Stimulated activated CD4-positive, alpha-beta T cell treated with anti-CD3 and anti-CD28 coated beads, Interleukin-1b, Interleukin-23, amount 100 ng/mL, for 1 hour (primary cell): ENCODE measurements at places on chromosomes 1 and 21.

GRCh38 chr1:215113776-215114153 lies 31.2 kb downstream of the KCNK2 start:
- no peak for DNase-seq

DNA sequence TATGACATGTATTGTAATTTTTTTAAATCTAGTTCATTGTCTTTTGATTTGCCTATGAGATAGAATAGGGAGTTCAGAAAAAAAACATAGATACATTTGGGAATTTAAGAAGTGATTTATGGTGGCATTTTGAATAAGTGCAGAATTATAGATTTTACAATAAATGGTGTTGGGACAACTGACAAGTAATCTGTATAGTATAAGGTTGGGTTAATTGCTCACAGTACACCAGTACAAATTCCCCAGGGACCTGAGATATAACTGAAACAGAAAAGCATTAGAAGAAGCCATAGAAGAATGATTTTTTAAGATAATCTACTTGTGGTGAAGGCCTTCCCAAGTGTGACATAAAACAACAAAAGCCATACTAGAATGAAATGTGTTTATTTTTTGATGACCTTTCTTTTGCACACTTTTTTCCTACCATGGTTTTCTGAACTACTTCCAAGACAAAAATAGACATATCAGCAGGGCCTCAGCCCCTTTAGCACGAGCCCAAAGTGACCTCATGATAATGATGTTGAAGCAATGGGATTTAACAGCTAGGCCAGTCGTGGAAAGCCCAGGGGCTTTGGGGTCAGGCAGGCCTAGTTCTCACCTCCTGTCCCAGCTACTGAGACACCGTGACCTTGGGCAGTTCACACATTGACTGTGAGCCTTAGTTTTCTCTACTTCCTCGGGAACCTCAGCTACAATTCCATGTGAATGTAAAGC lies 87.4 kb downstream of the GREM2 start:
- no peak for DNase-seq

DNA sequence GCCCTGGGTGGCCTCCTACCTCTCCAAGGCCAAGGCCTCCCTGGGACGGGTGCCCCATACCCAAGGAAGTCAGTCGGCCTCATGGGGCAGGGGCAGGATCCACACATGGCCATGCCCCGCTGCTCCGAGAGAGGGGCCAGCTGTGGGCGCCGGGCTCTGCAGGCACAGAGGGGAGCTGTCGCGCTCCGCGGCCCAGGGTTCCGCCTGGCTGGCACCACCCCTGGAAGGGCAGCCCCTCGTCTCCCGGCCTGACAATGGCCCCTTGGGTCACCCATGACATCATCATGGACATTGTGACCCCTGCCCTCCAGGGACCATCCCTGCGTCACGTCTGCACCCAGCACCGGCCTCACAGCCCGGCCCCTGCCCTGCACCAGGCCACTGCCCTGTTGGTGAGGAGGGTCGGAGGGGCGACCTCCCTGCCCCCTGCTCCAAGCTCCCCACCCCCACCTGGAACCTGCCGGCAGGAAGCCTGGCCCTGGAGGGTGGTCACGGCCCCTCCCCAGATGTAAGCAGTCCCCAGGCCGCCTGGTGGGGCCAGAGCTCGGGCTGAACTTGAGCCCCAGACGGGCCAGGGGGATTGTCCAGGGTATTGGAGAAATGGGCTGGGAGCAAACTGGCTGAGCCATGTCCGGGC lies 5.8 kb downstream of the TTLL10 start:
- no peak for DNase-seq

DNA sequence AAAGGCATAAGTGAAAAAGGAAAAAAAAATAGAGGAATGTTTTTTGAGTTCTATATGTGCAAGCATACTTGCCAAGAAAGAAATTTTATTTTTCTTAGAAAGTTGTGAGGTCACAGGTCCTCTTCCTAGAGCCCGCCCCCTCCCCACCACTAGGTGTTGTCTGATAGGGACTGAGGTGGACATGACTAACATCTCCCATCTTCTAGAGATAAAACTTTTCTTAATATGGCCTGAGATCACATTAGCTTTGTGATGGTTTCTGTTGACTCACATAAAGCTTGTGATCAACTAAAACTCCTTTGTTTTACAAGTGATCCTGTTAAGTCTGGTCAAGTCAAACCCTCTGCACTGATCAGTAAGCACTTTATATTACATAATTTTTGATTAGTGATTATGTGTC lies 33.4 kb upstream of the CITED4 start:
- no peak for DNase-seq

- DNase-seq = no peak
Observed at GRCh38 chr1:237736372-237737029, 154.2 kb downstream of the ZP4 start.

GRCh38 chr1:8816831-8817411 lies 519 bp downstream of the RERE start:
- DNase-seq = no peak
